M059J (cell line): ENCODE measurements at places on chromosomes 5 and 9. TPM values are rescaled to one million over a fixed set of nuclear protein-coding genes. Genes with fewer than 3 reads are reported as not detected.

Gene SLC36A2
- not detected in 2 replicates for total RNA-seq

Gene ASPN
- total RNA-seq, result 0.07 TPM in 1 of 2 replicates, not detected in the other

DNA sequence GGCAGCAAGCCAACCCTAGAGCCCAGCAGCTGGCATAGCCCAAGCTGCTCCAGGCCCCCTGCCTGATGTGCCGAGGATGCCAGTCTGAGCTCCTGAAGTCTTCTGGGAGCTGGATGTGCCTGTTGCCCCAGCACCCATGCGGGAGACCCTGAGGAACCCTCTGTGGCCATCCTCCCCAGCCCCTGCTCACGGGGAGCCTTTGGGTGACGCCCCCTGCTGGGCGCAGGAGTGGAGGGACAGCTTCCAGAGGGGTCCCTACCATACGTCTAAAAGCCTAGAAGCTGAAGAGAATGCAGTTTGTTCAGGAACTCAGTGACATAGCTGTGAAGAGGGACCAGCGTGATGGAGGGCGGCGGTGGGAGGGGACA, 33.1 kb upstream of the MVB12B start:
- no peak for DNase-seq

- DNase-seq, result no peak
These were observed 283 bp upstream of the CFAP90 start for GRCh38 chr5:7851240-7851592.

DNA sequence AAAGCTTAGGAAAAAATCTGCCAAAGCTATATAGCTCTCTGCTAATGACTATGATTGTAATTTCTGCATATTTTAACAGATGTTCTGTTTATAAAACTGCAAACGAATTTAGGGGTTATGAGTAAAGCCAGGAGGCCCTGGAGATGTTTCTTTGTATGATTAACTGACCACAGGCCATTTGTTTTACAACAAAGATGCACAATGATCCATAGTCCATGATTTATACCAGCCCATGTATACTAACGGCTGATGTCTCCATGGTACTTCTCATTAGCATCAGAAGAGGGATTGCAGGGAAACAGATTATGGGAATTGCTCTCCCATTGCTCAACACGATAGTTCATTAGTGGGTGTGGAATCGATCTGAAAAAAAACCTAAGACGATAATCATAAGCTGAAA, 78.9 kb downstream of the PPP2R2B start:
- DNase-seq, result peak; percentile 50
